Activated CD4-positive, CD25-positive, alpha-beta regulatory T cell (primary cell): ENCODE measurements at places on chromosomes 5 and 9.

DNA sequence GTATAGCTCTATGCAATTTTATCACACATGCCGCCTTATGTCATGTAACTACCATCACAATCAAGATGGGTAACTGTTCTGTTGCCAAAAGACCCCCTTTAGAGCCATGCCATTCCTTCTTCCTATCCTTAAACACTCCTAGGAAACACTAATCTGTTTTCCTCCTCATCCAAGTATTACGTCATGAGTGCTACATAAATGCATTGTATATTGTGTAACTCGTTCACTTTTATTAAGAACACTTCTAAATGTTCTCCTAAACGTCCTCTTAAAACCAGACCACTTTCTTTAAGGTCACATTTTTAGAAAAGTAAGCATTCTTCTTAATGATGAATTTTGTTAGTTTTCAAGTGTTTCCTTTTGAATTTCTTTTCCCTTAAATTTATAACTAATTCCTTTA lies 49.8 kb upstream of the MTMR12 start:
- DNase-seq = no peak

GRCh38 chr5:102959055-102959454 lies 160.9 kb downstream of the GIN1 start:
- DNase-seq = no peak

- DNase-seq = no peak
These were observed 33.4 kb downstream of the WDR70 start for GRCh38 chr5:37412515-37412914.

GRCh38 chr5:113089653-113090335 lies 113.2 kb downstream of the DCP2 start:
- no peak for DNase-seq

- no peak for DNase-seq
These were observed 920.9 kb upstream of the CTNND2 start for GRCh38 chr5:12825163-12825562.

- DNase-seq = no peak
These were observed 123.5 kb downstream of the DEPDC1B start for GRCh38 chr5:60576425-60576824.

DNA sequence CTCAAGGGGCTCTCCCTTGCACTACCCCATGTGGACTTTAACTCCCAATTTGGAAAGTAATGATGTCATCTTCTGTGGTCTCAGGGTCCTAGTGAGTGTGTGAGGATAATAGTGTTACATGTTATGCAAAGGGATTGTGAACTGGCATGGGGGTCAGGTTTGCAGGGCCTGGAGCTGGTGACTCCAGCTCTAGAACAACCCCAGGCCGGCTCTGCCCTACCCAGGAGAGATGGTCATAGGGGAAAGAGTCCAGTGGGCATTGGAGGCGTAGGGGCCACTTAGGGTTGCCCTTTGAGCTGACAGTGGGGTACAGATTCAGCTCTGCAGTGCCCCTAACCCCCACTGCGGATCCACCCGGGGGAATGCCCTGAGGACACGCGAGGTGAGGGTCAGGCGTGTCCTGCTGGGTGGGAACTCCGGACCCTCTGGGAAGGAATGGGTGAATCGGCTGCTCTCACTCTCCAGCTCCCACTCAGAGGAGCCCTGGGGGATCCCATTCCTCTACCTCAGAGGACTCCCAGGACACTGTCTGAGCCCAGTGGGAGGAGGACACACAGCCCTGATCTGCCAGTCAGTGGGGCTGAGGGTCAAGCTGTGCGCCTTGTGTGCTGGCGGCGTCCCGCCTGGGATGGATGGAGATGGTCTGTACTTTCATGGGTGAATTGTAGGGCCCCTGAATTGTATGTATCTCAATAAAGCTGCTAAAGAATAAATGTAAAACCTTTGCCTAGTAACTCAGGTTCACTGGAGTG lies 2.5 kb upstream of the NKD2 start:
- DNase-seq = no peak

- DNase-seq = no peak
These were observed 13.2 kb downstream of the TTC39B start for GRCh38 chr9:15293804-15294316.

DNA sequence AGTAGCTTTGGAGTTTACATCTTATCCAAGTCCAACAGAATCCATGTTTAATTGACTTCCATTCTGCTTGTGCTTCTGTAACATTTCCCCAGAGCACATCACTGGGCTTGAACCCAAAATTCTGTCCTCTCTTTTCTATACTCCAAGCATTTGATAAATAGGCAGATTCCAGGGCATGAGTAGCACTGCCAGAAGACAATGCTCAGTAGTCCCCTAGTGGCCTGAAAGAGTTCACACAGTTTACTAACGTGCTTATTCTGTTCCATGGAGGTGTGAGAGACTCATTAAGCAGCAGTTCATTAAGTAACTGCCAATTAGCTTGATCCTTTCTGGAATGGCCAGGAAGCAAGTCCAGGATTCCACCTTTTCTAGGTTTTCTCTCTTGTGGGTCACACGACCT lies 9.4 kb upstream of the GABRA6 start:
- no peak for DNase-seq

- DNase-seq = no peak
These were observed 54.6 kb upstream of the TNFAIP8 start for GRCh38 chr5:119301210-119301609.

DNA sequence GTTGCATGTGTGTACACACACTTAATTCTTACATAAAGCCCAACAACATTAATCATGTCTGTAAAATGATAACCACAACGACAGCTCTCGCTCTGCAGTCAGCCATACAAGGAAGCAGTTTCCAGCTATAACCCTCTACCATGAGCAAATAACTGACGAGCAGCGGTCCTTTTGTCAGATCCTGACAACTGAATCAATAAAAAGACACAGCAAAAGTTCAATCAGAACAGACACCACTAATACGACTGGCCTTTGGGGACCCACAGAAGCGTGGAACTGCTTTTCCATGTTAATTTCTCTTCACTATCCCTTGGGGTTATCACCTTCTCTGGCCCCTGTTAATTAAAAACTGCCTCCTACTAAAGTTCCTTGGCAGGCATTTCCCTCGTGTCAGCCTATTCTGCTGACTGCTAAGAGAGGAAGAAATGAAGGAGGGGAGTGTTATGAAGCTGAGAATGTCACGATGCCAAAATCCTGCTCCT lies 722.8 kb upstream of the GRAMD2B start:
- DNase-seq = no peak

DNA sequence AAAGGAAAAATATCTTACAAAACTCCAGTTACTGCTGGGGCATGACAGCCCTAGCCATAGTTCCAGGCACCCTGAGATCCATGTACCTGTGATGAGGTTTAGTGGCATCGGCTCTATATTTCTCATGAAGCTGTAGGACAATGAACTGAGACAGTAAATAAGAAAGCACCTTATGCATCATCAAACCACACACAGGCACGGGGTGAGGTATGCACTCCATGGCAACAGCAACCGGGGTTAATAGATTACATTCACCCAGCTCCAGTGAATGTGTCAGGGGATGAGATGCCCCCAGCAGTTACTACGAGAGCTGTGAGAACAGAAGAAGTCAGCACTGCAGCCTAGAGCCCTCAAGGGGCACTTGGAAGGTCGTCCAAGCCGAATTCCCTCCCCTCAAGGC lies 162.0 kb upstream of the S1PR3 start:
- no peak for DNase-seq

DNA sequence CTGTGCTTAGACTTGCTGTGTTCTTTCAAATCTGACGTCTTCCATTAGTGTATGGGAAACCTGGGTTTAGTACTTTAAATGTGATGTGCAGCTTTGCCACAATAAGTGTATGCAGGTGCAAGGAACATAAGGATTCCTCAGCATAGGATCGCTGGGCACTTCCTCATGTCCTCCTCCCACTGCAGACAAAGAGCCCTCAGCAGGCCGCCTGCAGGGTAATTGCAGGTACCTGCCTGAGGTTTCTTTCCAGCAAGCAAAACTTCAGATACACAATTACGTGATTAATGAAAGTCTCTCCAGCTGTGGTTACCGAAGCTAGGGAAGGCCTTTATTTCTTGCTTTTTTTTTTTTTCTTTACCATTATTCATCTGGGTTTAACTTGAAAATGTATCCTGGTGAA lies 233.1 kb downstream of the RFK start:
- DNase-seq = no peak

- no peak for DNase-seq
These were observed 119.1 kb downstream of the SLIT3 start for GRCh38 chr5:169181814-169182213.

DNA sequence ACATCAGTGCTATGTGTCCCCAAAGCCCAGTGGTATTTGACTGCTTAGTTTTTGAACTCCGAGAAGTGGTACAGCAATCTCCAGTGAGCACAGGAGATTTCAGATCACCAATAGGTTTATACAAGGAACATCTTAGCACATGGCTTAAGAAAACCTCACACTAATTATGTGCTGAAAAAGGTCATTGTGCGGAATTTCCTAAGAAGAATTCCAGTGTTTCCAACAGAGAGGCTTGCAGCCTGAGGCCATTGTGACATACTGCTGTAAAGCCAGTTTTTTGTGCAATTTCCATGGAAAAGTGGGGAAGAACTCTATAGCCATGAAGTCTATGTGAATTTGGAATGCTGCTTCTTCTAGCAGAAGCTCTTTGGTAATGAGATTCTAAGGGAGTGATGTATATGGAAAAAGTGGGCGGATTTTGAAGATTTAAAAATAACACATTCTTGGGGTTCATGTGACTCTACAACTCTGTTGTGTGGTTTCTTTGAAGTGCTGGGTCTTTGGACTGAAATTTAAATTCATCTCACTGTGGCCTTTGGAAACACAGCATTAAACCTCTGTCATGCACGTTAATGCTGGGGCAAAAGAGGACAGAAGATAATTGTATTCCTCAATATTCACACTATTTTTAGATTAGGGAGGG lies 110.5 kb upstream of the CD180 start:
- no peak for DNase-seq

- DNase-seq = no peak
These were observed 93.3 kb downstream of the KIAA0825 start for GRCh38 chr5:94524841-94525697.

GRCh38 chr5:31815376-31815775 lies 176.4 kb downstream of the PDZD2 start:
- no peak for DNase-seq

DNA sequence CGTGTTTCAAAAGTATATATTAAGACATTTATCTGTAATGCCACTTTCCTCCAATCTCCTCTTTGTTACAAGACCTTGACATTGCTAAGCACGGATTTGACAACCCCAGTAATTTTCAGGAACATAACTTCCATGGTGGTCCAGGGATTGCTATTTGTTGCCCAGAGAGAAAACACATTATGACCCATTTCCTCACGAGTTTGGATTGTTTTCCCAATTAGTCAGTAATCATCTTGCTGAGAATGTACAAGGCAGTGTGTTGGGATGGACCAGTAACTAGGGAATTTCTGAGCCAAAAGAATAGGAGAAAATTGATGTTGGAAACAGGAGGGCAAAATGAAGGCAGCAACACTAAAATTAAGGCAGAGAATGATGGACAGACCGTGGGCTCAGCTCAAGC lies 574.1 kb downstream of the EBF1 start:
- DNase-seq = no peak

- DNase-seq = no peak
These were observed 38.4 kb upstream of the SUSD3 start for GRCh38 chr9:93020151-93020550.

GRCh38 chr5:124806373-124807077 lies 60.1 kb upstream of the ZNF608 start:
- DNase-seq = no peak

DNA sequence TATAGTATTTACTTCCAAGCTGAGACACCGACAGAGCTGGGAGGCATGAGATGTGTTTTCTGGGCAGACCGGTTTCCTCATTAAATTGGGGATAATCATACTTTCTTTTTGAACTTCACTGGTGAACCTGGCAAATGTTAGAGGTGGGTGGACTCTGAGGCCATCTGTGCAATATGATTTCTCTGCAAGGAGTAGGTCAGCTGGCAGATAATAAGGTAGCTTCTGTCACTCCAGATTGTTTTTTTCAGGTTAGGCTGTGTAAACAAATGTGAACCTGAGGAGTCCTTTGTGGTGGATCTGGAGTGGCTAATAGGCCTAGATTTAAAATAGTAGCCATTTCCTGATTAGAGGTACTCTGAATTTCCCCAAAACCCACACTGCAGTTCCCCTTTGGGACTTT lies 75.4 kb upstream of the S1PR3 start:
- no peak for DNase-seq

- no peak for DNase-seq
These were observed 163.8 kb downstream of the TMEM38B start for GRCh38 chr9:105858006-105858690.

DNA sequence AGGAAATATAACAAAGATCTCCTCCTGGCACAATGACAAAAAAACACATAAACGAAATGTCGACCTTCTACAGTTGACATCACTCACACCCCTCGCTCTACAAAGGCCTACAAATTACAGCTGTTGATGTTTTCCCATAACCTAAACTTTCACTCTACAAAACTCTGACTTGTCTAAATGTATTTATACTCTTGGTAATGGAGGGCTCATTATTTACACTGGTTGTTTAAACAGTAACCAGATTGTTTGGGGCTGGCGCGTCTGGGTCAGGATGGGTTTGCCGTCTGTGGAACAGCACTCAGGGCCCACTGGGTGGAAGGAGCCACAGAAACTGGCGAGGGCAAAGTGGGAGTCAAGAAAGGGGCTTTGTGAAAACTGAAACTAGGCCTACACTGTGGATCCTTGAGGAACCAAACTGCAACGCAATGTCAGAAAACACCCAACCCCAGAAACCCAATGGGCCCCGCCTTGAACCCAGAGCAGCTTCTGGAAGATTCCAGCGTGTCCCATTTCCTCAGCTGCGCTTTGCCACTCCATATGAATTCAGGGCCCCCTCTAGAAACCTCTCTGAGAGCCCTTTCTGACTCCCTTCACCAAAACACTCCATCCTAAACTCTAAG lies 136.7 kb downstream of the ROR2 start:
- DNase-seq = no peak

- no peak for DNase-seq
These were observed 93.5 kb upstream of the CACNA1B start for GRCh38 chr9:137784046-137784445.

GRCh38 chr5:18811661-18812060 lies 1176.3 kb downstream of the CDH18 start:
- no peak for DNase-seq

DNA sequence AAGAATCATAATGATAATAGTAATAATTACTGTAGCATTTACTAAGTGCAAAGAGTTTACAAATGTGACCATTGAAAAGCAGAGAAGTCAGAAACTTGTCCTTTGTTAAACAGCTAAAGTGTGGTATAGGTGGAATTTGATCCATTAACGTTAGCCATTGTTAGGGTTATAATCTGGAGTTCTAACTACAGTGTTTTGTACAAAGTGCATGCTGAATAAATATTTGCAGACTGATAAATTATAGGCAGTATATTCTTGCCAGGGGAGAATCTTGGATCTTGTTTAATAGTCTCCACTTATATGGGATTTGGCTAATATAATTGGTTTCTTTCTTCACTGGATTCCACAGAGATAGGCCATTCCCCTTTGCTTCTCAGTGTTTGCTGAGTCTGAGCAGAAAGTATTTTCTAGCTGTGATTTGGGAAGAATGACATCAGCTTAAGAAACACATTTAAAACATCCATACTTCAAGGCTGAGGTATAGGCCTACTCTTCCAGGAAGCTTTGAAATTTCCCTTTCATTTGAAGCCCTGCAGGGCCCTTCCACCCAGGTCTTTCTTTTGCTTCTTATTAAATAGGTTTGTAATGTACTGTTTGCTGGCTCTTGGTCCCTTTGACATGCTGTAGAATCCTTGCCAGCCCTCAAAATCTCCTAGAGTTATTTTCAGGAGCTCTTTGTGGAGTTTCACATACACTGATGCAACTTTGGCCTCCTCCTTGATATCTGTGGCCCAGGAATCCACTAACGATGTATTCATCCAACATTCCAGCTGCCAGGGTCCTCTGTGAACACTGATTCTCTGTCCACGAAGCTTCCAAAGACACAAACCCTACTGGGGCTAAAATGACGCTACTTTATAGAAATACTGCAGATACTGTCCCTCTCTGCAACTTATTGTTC lies 51.4 kb downstream of the ATP10B start:
- no peak for DNase-seq
